ENCODE measurements at places on chromosomes 5 and 9.

DNA sequence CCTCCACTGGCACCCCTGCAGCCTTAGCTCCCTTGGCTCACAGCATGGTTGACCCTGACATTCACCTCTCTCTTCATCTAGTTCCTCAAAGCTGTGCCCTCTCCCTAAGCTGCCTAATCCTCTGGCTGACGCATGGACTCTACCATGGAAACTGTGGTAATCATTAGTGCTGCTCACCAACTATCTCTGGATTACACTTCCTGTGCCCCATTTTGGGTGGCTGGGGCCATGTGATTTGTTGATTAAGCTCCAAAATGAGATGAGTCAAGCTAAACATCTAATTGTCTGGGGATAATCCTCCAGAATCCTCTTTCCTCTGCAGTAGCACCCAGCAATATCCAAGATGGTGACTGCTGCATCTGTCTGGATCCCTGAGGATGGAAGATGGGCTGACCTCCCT lies 264.4 kb downstream of the SH3GL2 start:
- DNase-seq: peak; percentile 20

DNA sequence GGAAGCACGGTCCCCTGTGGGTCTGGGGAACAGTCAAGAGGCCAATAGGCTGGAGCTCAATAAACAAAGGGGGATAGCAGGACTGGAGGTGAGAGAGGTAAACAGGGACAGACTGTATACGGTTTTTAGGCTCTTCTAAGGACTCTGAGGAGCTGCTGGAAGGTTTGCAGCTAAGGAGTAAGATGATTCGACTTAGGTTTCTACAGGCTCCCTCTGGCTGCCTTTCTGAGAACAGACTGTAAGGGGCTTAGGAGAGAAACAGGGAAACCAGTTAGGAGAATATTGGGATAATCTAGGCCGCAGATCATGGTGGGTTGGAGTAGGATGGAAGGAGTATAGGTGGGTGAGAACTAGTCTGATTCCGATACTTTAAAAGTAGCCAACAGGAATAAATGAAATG lies 10.4 kb downstream of the CDK5RAP2 start:
- DNase-seq: no peak

DNA sequence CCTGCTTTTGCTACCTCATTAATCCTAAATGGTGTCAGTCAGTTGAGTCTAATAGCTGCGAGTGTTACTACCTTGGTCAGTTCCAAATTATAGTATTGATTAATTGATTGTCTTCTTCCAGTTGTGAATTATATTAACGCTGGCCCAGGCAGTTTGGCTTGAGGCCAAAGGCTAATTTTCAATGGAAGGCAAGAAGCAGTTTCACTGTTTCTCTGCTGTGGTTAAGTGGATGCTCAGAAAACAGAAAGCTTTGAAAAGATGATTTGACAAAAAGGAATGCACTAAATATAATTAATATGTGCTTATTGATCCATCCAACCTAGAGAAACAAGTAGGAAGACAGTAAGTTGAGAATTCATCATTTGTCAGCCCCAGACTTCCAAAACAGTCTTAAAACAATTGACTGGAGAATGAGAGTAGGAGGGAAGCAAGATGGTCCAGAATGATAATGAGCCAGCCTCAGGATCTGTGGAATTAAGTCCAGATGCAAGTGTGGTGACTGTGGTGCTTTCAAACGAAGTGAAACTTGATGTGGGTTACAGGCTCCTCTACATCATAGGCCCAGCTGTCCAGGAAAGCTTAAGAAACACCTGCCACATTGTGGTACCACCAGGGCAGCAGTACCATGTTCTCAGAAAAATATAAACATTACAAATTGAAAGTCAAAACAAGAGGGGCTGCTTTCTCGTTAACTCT lies 1371.0 kb upstream of the DMAC1 start:
- no peak for DNase-seq

- no peak for DNase-seq
Observed at GRCh38 chr5:171442287-171443042, 23.0 kb downstream of the FGF18 start.

- DNase-seq: no peak
Observed at GRCh38 chr5:35436400-35437057, 181.1 kb upstream of the SPEF2 start.

GRCh38 chr9:32992595-32993238 lies 8.7 kb downstream of the APTX start:
- DNase-seq: no peak

DNA sequence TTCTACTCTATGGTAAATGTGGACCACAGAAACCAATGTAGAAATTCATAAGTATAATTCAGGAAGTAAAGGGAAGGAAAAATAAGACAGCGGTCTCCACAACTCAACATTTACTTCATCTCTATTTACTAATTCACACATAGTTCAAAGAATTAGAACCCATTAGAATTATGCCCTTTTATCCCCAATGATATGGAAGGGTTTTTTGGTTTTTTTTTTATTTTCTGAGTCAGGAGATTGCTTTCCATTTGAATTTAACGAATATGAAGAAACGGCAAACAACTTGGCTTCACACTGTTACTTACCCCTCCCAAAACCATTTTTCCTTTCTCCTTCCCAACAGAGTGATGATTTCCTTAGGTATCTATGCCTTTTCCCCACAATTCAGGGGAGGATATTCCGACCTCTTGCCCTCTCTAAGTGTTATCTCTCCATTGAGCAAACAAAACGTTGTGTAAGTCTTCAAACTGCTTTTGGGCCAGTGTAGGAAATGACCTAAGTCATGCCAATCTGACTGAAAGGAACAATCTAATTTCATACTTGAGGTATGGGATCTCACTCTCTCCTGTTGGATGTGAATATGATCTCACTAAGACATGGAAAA lies 72.0 kb downstream of the CETN3 start:
- DNase-seq: no peak

GRCh38 chr5:38018016-38018415 lies 178.2 kb upstream of the GDNF start:
- DNase-seq: no peak

GRCh38 chr5:36820900-36821299 lies 55.7 kb upstream of the NIPBL start:
- no peak for DNase-seq

DNA sequence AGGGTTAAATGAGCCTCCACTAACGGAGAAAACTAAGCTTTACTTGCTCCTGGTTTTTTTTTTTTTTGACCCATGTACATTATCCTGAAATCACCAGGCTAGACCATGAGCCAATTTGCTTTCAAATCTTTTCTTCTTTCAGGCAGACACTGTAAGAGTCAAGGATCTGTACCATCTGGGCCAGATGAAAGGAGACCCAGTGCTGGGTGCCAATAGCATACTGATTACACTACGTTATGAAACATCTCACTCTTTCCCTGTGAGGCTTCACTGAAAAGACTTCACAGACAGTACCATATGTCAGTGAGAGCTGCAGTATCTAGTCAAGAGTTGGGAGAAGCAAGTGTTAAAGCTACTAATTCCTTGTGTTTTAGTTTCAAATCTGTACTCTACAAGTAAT lies 161.2 kb upstream of the PTPRD start:
- DNase-seq: no peak

DNA sequence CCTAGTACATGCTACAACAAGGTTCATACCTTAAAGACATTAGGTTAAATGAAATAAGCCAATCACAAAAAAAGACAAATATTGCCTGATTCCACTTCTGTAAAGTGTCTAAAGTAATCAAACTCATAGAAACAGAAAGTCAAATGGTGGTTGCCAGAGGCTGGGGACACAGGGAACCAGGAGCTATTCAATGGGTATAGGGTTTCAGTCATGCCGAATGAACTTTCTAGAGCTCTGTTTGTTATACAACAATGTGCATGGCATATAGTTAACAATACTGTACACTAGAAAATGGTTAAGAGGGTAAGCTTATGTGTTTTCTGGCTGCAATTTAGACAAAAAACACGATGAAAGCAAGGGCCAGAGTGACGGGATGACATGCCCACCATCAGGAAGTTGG lies 70.8 kb upstream of the EGFLAM start:
- DNase-seq: no peak

GRCh38 chr9:108316066-108316465 lies 539.7 kb downstream of the ACTL7B start:
- DNase-seq: no peak

DNA sequence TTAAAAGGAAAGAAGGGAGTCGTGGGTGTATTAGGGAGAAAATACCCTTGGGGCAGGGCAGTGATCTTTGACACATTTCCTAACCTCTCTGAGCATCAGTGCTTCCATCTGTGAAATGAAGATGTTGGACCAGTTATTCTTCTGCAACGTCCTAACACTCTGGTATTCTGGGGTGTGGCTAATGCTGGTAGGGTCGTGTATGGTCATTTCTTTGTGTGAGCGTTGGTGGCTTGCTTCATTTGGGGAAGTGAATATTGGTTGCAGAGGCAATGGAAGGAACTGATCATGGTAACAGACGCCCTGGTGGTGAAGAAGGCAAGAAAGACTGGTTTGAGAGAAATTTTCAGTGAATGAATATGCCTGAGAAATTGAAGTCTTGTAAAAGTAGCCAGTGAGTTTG lies 67.9 kb upstream of the TTC23L start:
- no peak for DNase-seq

DNA sequence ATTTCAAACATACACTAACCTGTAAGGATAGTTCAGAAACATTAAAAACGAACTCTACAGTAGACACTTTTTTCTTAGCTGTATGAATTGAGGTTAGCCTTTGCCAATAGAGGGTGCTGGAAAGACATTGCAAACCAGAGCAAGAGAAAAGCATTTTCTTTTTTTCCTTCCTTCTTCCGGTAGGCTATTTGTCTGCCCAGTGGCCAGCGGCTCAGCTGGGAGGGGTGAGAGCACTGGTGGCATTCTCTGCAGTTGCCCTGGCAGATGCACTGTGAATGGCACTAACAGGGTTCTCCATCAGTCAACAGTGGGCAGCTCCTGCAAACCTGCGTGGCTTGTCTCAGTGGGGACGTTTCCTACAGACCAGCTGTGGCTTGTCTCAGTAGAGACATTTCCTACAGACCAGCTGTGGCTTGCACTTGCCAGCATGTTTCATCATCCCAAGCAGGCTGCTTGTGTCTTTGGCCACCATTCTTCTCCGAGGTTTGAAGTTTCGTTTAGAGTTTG lies 984.5 kb upstream of the CDH18 start:
- DNase-seq: no peak

DNA sequence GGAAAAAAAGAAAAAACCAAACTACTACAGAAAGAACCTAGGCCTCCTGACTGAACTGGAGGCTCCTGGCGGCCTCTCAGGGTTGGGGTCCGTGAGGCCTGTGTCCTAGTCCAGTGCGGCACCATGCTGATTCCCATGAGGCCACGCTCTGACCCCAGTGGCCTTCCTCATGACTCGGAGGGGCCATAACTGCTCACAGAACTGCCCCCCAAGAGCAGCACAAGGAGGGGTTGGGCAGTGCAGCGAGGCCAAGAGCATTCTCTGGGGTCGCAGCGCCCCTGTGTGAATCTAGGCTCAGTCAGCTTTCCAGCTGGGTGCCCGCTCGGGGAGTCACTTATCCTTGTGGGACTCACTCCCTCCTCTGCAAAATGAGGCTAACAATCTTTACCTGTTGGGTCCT lies 79.3 kb upstream of the FBXW11 start:
- DNase-seq: no peak

DNA sequence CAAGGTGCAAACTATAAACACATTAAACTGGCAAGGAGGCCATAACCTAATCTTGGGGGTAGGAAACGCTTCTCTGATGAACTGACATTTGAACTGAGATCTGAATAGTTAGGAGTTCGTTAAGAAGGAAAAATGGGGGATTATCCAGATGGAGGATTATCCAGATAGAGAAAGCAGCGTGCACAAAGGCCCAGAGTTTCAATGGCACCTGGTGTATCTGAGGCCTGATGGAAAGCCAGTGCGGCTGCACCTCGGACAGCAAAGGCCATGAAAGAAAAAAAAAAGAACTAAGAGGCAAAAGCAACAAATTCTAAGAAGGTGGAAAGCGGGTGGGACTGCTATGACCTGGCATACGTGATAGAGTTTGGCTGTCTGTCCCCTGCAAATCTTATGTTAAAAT lies 13.0 kb upstream of the CTNNAL1 start:
- no peak for DNase-seq

GRCh38 chr5:78747705-78748359 lies 99.3 kb upstream of the LHFPL2 start:
- DNase-seq: peak; percentile 65

DNA sequence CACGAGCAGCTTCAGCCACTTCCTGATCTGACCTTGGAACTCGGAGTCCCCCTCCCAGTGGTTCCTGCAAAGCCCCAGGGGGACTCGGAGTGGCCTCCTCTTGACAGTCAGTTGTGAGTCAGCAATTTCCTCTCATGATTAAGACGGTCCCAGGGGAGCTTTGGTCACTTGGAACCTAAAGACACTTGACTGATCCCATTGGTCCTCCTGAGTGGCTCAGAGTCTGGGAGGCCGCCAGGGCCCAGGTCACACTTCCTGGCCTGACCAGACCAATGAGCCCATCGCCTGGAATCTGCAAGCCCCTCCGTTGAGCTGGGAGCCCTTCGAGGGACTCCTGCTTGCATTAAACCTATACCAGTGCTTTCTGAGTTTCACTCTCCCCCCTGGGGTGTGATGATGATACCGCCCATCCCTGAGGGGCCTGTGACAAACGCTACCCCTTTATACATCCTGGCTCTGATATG lies 29.1 kb downstream of the TSPAN17 start:
- no peak for DNase-seq

- DNase-seq: no peak
Observed at GRCh38 chr5:36389245-36389644, 87.5 kb upstream of the RANBP3L start.

- DNase-seq: no peak
Observed at GRCh38 chr5:36552651-36553393, 53.6 kb upstream of the SLC1A3 start.

DNA sequence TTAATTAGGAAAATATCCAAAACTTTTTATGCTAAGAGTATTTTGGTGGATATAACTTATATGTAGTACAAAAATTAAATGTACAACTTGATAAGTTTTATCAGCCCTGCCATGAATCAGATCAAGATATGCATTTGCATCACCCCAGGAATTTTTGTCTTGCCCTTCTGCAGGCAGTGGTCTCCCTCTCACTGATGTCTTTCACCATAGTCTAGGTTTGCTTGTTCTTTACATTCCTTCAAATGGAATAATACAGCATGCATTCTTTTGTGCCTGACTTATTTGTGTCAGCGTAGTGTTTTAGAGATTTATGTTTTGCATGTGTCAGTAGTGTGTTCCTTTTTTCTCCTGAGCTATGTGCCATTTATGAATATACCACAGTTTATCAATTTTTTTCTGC lies 36.4 kb downstream of the RNF180 start:
- DNase-seq: no peak

DNA sequence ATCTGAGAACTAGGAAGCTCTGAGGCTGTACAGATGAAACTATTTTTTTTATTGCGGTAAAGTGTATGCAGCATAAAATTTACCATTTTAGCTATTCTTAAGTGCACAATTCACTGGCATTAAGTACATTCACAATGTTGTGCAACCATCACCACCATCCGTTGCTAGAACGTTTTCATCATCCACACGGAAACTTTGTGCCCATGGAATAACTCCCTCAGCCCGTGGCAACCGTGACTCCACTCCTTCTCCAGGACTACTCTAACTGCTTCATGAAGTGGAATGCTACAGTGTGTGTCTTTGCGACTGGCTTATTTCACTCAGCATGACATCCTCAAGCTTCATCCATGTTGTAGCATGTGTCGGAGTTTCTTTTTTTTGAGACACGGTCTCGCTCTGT lies 57.1 kb downstream of the COL23A1 start:
- no peak for DNase-seq

Measured in retinal pigment epithelial cell (primary cell).